Brain pericyte (primary cell): ENCODE measurements at places on chromosomes 3 and 15.

- no peak for DNase-seq
Measured at GRCh38 chr3:181921220-181921619, 209.5 kb downstream of the SOX2 start.

DNA sequence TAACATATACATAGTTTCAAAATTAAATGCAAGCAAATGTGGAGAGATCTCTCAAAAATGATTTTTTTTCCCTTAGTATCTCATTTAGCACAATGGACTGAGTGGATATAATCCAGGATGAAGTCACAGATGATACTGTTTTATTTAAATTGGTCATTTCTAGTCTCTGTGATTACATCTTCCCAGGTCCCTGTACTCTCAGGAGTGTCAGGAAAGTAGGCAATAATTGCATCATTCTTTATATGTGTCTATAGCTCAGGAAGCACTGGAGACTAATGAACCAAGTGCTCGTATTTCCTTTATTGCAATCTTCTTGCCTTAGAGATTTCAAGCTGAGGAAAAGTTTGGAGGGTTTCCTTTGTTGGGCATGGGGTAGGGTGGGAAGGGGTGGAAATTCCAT, 309.4 kb upstream of the THRB start:
- DNase-seq: no peak

- no peak for DNase-seq
Measured at GRCh38 chr3:128663151-128663550, 12.5 kb upstream of the RPN1 start.

GRCh38 chr3:191328962-191329653, at the start of gene CCDC50:
CCDC50 (plus strand) TSS chr3:191329394; CDS start chr3:191329675, 281 bp downstream.
- no peak for DNase-seq

DNA sequence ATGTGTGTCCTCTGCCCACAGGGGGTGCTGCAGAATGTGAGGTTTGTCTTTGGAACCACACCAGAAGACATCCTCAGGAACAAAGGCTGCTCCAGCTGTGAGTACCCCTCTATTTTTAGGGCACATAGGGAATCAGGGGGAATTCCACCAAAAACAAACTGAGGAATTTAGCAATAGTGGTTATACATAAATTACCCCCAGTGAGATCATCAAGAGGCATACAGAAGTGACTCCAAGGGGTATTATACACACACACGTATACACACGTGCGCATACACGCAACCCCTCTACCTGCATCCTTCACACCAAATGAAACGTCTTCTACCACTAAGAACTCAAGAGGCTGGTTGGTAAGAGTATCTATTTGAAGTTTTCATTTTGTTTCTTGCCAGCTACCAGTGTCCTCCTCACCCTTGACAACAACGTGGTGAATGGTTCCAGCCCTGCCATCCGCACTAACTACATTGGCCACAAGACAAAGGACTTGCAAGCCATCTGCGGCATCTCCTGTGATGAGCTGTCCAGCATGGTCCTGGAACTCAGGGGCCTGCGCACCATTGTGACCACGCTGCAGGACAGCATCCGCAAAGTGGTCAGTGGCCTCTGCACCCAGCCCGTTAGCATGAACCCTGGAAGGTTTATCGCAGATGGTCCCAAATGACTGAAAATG, 2.9 kb downstream of the THBS1 start:
- DNase-seq: no peak

DNA sequence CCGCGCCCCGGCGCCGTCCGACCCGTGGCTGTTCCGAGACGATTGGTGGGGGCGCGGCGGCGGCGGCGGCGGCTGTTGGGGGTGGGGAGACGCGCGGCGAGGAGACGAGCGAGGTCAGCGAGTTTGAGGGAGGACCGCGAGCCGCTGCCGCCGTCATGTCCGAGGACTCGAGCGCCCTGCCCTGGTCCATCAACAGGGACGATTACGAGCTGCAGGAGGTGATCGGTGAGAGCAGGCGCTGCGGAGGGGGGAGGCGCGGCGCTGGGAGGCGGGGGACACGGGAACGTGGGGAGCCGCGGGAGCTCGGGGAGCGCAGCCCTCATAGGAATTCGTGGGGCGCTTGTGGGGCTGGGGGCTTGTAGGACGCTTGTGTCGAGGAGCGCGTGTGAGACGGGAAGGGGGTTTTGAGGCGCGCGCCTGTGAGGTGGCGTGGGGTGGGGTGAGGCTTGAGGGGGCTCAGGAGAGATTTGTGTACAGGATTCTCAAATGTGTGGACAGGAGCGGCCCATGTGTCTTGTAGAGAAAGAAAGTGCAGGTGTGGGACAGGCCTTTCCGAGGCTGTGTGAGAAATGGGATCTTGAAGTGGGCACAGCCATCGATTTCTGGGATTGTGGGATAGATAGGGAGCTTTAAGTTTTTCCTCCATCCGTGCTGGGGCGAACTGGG, 518 bp downstream of the OXSR1 start:
- no peak for DNase-seq

- DNase-seq: no peak
Measured at GRCh38 chr15:83436513-83437158, 10.5 kb upstream of the SH3GL3 start.

- no peak for DNase-seq
Measured at GRCh38 chr3:186644683-186645082, 4.5 kb downstream of the FETUB start.

- DNase-seq: no peak
Measured at GRCh38 chr15:79007066-79007465, 62.2 kb upstream of the CTSH start.

DNA sequence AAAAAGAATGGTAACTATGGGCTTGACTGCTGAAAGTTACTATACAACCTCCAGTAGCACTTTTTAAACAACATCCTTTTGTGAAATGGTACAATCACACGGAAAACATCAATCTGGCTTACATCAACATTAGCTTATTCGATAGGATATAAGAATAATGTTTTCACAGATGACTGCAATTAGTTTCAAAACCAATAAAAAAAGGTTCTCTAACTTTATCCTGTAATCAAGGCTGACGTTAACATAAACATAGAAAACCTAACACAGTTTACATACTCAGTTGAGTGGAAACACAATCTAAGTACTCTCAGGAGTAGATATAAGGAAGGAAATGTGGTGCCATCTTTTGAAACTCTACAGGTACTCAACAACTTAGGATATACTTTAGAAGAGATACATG, 102.2 kb downstream of the DLG1 start:
- DNase-seq: peak; percentile 21

DNA sequence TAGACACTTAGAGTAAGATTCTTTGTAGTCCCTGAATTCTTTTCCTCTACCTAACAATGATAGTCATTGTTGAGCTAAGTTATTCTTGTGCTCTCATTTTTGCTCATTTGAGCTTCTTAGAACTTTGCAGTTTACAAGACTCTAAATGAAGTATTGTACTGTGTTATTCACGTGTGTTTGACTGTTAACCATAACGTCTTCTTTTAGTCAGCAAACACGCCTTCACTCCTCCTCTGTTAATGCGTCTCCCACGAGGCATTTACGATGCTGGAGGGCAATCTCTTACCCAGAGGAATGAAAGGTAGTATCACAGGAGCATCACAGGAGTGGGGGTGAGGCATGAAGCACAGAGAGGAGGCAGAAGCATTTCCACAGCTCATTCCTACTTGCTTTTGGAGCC, 14.8 kb upstream of the P2RY14 start:
- no peak for DNase-seq

- peak; percentile 57 for DNase-seq
Measured at GRCh38 chr3:191376516-191377141, 46.3 kb upstream of the UTS2B start.

- DNase-seq: no peak
Measured at GRCh38 chr15:32919749-32920414, 202.1 kb downstream of the GREM1 start.
